ENCODE measurements at places on chromosomes 4 and X.
A peak's percentile ranks its signal among the peaks of the same experiment; 100 is the strongest.

DNA sequence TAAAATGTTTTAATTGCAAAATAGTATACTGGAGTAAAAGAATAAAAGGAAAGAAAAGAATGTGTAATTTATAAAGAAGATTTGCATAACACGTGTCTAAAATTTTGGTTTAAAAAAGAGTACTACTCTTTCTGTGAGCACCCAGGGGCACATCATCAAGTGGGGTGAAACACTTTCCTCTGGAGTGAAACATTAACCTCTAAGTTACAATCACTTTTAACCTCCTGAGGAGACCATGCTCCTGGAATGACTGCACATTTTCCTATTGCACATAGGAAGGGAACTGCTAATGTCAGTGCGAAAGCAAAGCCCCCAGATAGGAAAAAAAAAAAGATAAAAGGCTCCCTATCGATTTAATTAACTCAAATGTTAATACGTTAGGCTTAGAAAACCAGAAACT lies 13.3 kb downstream of the VEGFC start:
- no peak for DNase-seq

DNA sequence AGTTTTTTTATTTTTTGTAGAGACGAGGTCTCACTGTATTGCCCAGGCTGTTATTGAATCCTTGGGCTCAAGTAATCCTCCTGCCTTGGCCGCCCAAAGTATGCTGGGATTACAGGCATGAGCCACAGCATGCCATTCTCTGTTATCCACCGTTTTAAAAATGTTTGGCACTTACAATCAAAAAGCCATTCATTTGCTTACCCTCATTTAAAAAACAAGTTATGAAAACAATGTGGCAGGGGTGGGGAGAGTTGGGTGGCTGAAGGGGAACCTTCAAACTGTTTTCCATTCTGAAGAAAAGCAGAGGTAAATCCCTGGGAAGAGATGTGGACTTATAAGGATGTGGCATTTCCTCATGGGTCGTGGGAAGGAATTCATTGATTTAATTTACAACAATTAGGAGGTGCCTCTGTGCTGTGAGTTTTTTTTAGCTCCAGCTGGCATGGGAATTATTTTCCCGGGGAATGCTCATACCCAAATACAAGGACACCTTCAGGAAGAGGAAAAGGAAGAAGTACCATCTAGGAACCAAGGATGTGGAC lies 103.5 kb downstream of the MID1 start:
- DNase-seq, result no peak

DNA sequence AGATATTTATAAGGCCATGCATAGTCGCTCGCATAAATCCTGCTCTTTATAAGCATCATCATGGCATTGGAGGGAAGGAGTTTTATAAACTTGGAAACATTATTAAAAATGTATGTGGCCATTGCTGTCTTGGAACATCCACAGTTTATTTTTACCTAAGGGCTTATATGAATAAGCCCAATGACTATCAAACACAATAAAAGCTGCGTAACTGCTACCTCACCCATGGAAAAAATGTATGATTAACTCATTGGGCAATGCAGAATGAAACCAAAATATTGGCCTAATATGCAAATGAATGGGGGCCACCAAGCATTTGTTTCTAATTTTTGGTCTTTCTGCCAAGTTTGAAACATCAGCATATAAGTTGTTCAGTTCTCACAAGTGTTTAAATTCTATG lies 19.1 kb downstream of the GEMIN8 start:
- DNase-seq, result peak; percentile 33

GRCh38 chr4:149897783-149898182 lies 82.1 kb upstream of the IQCM start:
- DNase-seq, result no peak

DNA sequence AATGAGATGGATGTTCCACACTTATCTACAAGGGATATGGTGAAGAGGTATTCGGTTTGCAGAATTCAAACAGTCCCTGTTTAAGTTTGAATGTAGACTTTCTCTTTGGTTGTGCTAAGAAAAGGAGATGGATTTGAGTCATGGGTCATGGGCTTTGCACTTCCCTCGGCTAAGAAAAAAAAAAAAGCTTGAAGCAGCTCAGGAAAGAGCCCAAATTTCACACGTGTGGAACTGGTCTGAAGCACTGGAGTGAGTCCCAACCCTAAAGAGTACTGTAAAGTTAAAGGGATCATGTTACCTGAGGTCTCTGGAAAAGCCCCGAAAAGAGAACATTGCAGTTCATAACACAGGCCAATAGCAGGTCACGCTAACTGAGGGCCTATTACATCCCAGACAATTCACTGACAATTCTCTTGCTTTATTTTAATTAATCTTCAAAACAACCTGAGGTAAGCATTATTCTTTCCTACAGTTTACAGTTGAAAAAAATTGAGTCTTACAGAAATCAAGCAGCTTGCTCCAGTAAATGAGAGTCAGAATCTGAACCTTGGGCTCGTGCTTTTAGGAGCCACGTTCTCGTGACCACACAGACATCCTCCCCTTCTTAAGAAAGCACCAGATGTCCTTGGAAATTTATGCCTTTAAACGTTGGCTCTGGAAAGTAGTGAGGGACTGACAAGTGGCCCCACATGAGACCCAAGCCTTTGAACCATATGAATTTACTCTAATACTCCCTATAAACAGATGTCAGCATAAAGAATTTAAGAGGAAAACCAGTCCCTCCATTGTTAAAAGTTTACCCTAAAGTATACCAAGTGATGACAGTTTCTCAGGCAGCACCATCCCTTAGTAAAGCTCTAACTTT lies 89.3 kb downstream of the MAD2L1 start:
- DNase-seq, result no peak

GRCh38 chr4:101345596-101346350 lies 1.6 kb downstream of the PPP3CA start:
- peak; percentile 48 for DNase-seq

DNA sequence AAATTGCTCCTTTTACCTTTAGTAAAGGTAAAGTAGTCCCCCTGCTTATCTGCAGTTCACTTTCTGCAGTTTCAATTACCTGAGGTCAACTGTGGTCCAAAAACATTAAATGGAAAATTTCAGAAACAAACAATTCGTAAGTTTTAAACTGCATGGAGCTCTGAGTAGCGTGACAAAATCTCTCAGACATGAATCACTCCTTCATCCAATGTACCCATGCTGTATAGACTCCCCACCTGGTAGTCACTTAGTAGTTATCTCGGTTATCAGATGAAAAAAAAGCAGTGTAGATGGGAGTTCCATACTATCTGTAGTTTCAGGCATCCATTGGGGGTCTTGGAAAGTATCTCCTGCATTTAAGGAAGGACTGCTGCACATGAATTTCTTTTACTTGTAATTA lies 7.7 kb downstream of the UNC5C start:
- no peak for DNase-seq

- no peak for DNase-seq
Observed at GRCh38 chrX:69186651-69187050, 21.4 kb upstream of the PJA1 start.

DNA sequence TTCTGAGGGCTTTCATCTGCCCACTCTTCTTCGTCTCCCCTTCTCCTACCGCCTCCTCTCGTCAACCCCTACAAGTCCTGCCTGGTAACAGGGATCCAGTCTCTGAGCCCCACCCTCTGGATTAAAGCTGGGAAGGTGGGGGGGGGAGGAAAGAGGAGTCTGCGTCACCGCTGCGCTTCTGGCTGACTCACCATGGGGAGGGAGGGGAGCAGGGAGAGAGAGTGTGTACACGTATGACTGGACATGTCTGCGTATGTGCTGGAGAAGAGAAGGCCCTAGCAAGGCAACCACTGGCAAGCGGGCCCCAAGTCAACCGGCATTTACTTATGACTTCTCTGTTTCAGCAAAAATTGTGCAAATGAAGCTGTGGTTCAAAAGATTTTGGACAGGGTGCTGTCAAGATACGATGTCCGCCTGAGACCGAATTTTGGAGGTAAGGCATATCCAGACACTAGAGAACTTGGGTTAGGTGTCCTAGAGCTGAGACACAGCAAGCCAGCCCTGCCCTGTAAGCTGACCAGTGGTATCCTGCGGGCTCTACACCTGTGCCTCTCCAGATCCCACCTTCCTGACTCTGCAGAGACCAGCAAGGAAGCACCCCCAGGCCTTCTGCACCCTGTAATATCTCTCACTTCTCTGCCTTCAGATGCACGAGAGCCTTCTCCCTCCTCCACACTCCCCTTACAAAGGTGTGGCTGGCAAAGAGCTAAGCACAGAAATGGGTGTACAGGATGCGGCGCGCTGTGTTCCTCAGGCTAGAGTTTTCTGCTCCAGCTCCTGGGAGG lies 2.5 kb downstream of the GABRQ start:
- peak; percentile 33 for DNase-seq

DNA sequence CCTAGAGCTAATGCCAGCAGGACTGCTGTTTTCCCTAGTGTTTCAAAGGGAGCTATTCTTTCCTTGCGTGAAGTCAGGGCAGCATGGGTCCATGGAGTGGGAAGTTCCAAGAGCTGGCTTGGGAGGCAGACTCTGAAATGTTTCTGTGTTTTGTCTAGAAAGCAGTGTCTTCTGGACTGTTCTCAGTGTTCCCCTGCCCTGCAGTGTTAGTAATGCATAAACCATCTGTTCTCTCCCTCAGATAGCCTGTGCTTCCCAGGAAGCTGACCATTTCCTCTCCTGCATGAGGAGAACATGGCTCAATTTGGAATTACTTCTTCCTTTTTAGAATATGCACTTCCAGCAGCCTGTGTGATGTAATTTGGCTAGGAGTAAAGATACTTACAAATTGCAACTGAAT lies 116.7 kb upstream of the CXCL13 start:
- DNase-seq, result no peak

GRCh38 chr4:82076809-82077208 lies 297.0 kb downstream of the HNRNPD start:
- DNase-seq, result no peak

GRCh38 chrX:152899111-152899873 lies 1.4 kb downstream of the ZNF185 start:
- no peak for DNase-seq

DNA sequence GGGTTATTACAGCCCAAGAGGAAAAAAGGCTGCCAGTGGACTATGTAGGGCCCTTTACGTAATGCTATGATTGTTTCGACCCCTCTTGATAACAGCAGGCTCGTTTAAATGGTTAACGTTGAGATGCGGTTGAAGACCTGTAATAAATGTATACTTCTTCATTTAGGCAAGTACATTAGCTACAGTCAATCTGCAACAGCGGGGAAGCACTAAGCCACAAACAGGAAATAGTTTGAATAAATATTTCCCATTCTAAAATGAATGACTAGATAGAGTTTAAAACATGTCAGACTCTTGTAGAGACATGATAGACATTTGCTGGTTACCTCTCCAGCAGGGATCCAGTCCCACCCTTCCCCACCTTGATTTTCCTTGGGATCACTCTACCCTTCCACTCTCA lies 38.1 kb upstream of the STIM2 start:
- DNase-seq, result no peak

DNA sequence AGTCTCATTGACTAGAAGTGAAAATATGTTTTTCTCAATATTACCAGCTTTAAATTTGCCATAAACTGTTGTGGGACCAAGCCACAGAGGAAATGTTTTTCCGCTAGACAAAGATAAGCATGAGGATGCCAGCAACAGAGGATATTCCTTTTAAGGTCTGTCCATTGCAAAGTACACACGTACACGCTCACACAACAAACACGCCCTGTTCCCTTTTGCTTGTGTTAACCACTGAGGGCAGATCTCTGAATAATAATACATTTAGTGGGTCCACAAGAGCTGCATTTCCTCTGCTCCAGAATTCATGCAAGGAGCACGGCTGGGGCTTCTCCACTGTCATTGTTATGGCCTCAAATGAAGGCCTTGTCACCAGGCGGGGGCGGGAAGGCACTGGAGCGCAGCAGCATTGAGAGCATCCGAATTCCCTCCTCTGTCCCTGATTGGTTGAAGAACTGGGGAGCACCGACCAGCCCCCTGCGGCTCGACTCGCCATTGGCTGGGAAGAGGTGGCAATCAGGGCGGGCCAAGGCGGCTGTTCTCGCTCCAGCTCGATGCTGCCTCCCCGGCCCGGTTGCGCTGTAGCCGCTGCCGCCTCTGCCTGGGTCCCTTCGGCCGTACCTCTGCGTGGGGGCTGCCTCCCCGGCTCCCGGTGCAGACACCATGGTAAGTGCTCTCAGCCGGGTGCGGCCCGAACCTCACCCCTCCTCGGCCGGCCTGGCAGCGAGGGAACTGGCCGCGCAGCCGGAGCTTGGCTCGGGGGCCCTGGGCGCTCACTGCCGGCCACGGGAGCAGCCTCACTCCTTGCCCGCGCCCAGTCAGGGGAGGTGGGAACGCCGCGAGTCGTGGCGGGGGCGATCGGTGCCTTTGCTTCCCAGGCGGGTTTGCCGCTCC lies at the start of gene GUCY1B1:
Gene GUCY1B1, plus strand, starts transcription at position 541 of the 891 bp plus-strand sequence. Its CDS starts 120 bp downstream, at position 661.
- peak; percentile 94 for DNase-seq

GRCh38 chr4:110808351-110808878 lies 185.5 kb upstream of the PITX2 start:
- peak; percentile 66 for DNase-seq

GRCh38 chr4:158760866-158761265 lies 8.0 kb upstream of the FNIP2 start:
- DNase-seq, result peak; percentile 57

GRCh38 chrX:703866-704265 lies 73.3 kb downstream of the SHOX start:
- peak; percentile 18 for DNase-seq

GRCh38 chr4:10417740-10418139 lies 39.5 kb downstream of the ZNF518B start:
- no peak for DNase-seq

- no peak for DNase-seq
Observed at GRCh38 chrX:151714362-151714761, 1.5 kb upstream of the FATE1 start.

DNA sequence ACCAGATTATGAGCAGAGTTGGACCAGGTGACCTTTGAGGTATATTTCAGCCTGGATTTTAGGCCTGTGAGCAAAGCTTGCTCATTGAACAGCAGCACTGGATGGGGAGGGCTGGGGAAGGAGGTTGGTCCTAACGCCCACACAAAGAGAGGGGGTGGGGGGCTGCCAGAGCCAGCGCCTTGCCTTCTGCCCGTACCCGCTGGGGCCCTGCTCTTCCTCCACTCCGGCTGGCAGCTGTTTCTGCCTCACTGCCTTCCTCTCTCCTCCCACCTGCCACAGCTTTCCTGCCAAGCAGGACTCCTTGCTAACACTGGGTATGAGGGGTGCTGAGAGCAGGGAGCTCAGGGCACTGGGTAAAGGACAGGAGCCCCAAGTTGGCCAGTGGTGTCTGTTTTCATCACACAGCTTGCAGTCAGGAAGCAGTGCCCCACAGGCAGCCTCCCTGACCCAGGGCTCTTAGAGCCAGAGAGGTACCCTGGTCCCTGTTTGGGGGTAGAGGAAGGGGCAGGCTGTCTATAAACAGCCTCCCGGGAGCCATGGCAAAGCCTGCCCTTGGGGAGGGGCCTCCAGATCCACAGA lies 6.1 kb downstream of the NALF2 start:
- no peak for DNase-seq

DNA sequence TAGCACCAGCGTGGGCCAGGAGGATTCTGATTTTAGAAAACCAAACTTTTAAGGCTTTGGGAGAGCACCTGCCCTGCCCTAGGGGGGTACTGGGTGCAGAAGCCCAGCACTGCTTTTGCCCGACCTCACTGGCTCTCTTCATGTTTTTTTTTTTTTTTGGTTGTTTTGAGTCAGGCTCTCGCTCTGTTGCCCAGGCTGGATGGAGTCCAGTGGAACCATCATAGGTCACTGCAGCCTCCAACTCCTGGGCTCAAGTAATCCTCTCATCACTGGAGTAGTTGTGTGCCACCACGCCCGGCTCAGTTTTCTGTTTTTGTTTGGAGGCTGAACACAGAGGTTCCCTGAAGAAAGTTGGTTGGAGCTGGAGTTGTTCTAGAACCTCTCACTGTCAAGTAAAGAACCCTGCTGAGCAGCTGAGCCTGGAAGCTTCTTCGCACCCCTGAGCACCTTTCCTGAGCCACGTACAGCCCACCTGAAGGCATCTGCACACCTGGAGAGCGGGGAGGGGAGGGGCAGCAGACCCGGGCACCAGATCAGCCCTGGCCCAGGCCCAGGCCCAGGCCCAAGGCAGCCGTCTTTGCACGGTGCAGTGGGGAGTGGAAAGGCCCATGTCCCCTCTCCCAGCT lies 49.5 kb downstream of the SHROOM2 start:
- DNase-seq, result no peak
